ENCODE measurements at places on chromosomes 7 and 10.

DNA sequence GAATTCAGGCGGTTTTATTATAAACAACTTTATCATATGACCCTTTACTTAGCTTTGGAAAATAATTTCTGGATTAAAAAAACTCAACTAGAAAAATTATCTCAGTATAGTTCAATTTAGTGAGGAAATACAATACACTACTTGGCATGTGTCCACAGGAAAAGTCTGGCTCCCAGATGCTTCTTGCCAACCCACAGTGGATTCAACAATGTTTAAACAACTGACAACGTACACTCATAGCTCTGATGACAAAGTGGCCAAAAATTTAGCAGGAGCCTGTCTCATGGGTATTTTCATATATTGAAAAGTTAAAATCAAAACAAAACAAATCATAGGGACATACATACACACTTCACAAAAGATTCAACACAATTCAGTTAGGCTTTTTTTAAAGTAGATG lies 158.8 kb downstream of the SKAP2 start:
- DNase-seq: no peak

- no peak for DNase-seq
Measured at GRCh38 chr10:69345890-69346474, 67.7 kb downstream of the HK1 start.

DNA sequence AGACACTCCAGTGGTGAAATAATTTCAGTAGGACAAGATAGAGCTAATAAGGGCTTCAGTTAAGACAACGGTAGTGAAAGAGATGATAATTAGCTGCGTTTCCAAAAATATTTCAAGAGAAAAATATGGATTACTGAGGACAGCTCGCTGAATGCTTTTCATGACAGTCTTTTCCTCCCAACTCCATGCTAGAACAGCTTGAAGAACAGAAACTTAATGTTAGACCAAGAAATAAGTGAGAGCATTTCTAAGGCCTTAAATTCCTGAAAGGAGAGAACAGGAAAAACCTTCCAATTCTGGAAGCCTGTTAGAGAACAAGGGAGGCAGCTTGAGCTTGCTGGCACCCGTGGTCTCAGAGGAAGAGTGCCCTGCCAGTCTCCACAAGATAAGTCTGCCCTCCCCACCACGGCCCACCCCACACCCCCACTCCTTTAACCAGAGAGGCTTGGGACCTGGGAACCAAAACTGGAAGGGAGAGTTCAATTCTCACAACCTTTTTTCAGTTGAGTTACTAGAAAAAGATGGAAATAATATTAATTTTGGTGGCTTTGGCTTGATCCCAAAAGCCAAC lies 1148.0 kb upstream of the CELF2 start:
- DNase-seq: no peak

GRCh38 chr7:57449904-57450303 lies at the start of gene ZNF716:
TSS of gene ZNF716 (plus strand) at chr7:57450177. CDS start at chr7:57450289, 112 bp downstream.
- DNase-seq: no peak

Data from NCI-H524 treated with DMSO at 0.1 percent for 48 hours (cell line).